ENCODE measurements at places on chromosomes 3 and 15. TPM values are rescaled to one million over a fixed set of nuclear protein-coding genes. Genes with fewer than 3 reads are reported as not detected.

SMCO1 gene
- not detected for total RNA-seq

GXYLT2 gene
- total RNA-seq: 6.1 TPM

GPR149 gene
- total RNA-seq: not detected

- peak; percentile 64 for DNase-seq
Measured at GRCh38 chr15:39919411-39919747, 687 bp downstream of the GPR176 start.

GRCh38 chr15:40263024-40263754 is 19.7 kb downstream of the ANKRD63 start:
- no peak for DNase-seq

- DNase-seq: no peak
Measured at GRCh38 chr15:40854161-40854560, 10.3 kb downstream of the SPINT1 start.

CERS3 gene
- 1.9 TPM for total RNA-seq

SLC15A2 gene
- total RNA-seq: 1.7 TPM

GRCh38 chr3:37862219-37862902 is 681 bp downstream of the CTDSPL start:
- DNase-seq: peak; percentile 76

DNA sequence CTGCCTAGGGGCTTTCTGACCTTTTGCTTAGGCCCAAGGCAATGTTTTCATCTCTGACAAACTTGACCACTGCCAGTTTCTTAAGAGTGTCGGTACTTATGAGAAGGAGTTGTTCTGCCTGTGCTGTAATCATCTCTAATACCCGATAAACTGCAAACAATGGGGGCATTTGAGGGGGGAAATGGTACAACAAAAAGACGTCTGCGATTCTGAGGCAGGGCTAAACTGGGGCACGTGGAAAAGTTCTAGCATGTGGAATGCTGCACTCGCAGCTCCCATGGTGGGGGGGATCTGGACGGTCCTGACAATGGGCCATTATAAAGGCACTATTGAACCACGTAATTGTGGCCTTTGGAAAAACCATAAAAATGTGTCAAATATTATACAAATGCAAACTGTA is 73.1 kb upstream of the SAMMSON start:
- no peak for DNase-seq

DNA sequence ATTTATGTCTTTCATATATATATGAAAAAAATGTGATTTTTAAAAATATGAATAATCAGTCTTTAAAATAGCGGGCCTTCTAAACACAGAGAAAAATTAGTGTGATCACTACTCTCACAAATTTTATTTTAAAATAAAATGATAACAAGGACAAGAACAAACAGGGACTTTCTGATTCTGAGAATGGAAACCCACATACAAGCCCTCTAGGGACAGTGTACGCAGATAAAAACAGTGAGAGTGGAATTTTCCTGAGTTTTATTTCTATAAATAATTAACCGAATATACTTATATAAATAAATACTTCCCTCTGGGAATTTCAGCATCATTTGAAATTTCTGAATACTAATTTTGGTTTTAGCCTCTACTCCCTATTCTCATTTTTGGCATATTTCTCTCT is 201.4 kb upstream of the CBLB start:
- no peak for DNase-seq

DNA sequence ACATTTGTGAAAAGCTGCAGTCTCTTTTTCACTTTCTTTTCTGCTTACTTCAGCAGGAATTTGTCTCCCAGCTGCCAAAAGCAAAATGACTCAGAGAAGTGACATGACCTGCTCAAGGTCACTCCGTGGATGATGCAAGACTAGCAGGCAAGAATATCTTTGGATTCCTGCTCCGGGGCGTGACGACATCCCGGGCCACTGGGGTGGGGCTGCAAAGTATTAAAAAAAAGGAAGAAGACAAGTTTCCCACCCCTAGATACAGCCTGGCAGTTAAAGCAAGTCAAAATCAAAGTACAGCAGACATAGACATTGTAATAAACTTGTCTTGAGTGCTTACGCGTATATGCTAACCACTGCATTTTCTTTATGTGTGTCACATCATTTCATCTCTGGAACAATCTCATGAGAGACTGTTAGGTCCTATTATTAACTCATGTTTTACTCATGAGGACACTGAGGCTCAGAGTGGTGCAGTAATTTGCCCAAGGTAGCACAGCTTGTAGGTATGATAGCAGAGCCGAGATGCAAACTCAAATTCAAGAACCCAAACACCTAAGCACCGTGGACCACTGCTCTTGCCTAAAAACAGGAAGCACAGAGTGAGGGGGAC is 485.2 kb upstream of the PROK2 start:
- DNase-seq: no peak

DNA sequence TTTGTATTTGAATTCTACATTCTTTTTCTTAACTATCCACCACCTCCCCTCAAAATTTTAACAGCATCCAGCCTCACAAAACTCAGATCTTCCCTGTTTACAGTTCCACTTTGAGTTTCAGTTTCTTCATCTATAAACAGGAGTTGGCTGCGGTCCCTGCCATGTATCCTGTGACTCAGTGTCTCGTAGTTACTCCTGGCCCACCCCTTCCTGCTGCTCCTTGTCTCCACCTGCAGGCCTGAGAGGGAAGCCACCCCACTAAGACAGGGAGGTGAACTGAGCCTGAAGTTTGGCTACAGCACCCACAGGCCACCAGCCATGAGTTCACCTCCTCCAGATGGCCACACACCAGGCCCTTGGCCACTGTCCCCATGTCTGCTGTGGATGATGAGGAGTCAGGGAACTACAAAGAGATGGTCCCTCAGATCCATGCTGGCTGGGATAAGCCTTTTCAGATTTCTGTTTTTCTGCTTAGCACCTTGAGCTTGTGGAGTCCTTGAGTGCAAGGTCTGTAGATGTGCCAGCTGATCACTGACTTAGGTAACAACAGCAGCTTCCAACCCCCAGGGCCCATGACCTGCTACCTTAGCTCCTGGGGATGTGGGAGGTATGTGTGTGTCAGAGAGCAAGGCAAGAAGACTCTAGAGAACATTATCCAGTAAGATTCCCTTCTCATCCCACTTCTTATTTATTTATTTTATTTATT is 37.5 kb downstream of the CD86 start:
- DNase-seq: peak; percentile 7

GOLGA6B gene
- 2.5 TPM for total RNA-seq

AMT gene
- total RNA-seq: 48.1 TPM

GABRA5 gene
- 18.6 TPM for total RNA-seq

FBXW12 gene
- 0.07 TPM for total RNA-seq

BTLA gene
- not detected for total RNA-seq

DNA sequence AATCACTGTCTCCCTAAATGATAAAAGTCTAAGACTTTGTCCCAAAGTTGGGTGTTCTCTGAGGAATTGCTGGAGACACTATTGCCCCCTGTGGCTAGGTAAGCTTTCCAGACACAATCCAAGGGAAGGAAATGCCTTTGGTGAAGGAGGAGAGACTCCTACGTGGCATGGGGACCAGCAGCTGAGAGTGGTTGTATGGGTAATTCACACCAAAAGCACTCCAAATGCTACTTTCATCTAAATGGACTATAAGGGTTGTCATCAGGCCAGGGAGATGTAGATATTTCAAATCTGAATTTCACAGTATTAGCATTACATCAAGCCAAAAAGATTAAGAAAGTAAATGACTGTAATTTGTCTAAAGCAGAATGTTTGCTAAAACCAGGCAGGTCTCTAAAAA is 400.8 kb upstream of the THBS1 start:
- no peak for DNase-seq

BCHE gene
- 2.9 TPM for total RNA-seq

SMAD3 gene
- 30.8 TPM for total RNA-seq

CCDC33 gene
- total RNA-seq: 4.8 TPM

DNA sequence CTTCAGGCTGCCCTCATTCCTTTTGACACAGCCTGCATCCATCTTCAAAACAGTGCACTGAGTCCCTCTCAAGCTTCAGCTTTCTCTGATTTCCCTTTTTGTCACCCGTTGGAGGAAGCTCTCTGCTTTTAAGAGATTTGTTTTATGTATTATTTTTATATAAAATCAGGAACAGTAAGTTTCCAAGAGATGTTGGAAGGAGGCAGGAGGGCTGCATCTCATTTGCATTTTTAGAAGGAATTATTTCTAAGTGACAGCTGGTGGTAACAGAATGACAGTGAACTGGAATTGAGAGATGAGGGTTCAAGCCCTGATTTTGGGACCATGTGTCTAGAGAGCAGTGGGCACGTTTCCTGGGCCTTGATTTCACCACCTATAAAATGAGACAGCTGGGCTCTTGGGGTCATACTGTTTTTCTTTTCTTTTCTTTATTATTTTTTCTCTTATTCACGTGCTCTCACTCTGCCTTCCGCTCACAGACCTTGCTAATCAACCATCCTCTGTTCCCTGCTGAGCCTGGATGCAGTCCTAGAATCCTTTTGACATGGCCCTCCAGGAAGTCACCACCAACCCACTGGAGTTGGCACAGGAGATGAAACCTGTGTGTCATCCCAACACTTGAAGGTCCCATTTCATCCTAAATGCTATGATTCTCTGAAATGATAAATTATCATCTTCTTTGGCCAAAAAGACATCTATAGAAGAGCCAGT is 148.6 kb downstream of the CACNA2D3 start:
- no peak for DNase-seq

DNA sequence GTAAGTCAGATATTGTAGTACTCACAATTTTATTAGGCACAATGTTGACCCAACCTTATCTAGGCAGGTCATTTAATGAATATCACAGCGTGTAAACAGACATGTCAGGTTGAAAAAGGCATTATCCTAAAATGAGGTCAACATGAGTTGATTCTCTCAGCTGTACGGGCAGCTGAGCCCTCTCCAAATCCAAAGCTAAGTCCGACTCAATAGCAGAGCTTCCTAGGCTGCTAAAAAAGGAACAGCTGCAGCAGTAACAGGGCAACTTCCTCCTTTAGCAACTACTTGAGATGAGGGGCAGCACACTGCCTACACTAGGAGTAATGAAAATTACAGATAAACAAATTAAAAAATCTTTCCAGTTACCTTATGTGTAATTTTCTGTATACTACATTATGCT is 189.2 kb downstream of the CADM2 start:
- DNase-seq: no peak

DNA sequence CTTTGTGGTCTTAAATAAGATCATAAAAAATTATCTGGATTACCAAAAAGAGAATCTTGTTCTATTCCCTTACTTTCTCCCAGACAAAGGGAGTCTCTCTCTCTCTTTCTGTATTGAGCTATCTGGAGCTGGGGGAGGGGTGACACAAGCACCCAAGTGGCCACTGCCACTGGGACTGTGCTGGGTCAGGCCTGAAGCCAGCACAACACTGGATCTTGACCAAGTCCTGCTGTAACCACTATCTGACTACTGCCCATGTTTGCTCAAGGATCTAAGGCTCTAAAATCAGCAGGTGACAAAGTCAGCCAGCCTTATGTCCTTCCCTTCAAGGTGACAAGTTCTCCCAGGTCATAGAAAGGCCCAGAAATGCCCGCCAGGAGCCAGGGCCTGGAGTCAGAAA is 75.0 kb upstream of the SPATA16 start:
- DNase-seq: no peak

GRCh38 chr3:112604536-112604935 is 36.4 kb downstream of the CCDC80 start:
- DNase-seq: no peak

DNA sequence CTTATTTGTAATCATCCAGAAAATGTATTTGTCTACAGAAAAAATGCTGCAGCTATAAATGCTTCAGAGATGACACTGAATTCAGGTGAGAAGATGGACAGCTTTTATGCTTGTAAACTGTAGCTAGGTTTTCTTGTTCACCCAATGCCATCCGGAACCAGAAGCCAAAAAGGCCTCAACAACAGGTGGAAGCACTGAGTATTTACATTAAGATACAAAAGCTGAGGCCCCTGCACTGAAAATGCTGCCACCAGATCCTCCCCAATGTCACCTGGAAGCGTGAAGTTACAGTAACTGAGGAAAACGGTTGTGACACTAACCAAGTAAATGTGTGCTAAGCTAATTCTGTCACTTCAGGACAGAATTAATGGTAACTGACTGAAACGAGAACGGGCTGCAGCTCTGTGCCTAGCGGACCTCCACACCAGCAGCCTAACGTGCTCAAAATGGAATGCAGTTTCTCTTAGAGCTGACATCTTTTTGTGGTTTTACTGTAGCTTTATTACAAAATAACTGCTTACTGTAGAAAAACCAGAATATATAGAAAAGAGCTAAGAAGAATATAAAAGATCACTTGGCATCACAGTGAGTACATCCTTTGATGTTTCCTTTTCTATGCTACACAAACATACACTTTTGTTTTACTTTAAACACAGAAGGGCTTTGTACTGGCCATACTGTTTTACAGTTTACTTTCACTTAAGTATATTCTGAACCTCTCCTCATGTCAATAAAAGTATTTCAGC is 7.6 kb downstream of the CHSY1 start:
- no peak for DNase-seq

GRCh38 chr3:192091831-192092230 is 630.9 kb downstream of the PYDC2 start:
- DNase-seq: no peak

ZBED2 gene
- total RNA-seq: not detected

DNA sequence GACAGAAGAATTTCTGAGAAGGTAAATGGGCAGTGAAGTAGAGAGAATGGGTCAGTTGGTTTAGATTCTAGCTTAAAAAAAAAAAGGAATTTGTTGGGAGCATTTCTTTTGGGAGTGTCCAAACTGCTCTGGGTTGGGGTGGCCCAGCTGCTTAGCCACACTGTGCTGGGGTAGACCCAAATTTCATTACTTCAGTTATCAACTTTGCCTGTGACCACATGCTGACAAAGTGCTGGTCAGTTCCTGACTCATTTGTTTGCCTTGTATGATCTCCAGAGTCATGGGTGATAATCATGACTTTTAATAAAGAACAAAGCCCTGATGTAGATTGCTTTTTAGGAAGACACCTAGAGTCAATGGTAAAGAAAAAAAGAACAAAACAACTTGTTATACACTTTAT is 121.5 kb upstream of the FGF7 start:
- no peak for DNase-seq

- DNase-seq: no peak
Measured at GRCh38 chr15:65115086-65115485, at the start of gene UBAP1L. Gene UBAP1L, minus strand, starts transcription at chr15:65115200. Its CDS starts 8,985 bp downstream, at chr15:65106215.

ACTRT3 gene
- total RNA-seq: 3.2 TPM

GRCh38 chr3:88000853-88001252 is 58.0 kb downstream of the CGGBP1 start:
- DNase-seq: peak; percentile 60

DNA sequence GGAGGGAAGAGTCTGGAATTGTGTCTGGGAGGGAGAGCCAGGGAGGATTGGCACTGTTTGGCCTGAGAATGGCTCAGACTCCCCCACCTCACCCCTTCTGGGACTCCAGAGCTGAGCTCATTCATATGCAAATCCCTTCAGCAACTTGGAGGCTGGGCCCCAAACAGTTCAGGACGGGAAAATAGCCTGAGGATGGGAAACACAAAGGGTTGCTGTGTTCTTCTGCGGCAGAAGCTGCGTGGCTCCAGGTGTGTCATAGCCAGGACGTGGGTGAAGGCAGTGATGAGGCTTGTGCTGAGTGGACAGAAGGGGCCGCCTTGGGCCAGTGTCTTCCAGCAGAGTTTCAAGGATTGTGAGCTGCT is 16.6 kb downstream of the MASP1 start:
- peak; percentile 85 for DNase-seq

Measured in H7 (cell line).